Stimulated activated CD4-positive, alpha-beta T cell treated with anti-CD3 and anti-CD28 coated beads, TNF-alpha, amount 100 ng/mL, for 1 hour (primary cell): ENCODE measurements at places on chromosomes 3 and 15.

- DNase-seq = no peak
These were observed 41.1 kb downstream of the USP3 start for GRCh38 chr15:63545520-63545919.

- no peak for DNase-seq
These were observed 15.2 kb upstream of the ACTC1 start for GRCh38 chr15:34810443-34811129.

- DNase-seq = no peak
These were observed 75.5 kb downstream of the CCR1 start for GRCh38 chr3:46132565-46132964.

GRCh38 chr3:41933154-41933676 is 28.7 kb downstream of the ULK4 start:
- DNase-seq = no peak

DNA sequence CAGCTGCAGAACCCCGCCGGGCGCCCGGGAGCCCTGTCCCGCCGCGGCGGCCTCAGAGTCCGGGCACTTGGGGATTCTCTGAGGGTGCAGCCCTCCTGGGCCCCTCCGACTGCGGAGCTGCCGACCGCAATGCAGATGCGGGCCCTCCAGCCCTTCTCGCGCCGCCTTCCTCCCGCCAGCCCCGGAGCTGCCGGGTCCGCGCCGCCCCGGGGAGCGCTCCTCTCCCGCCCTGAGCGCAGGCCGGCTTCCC is 320 bp upstream of the ACAN start:
- no peak for DNase-seq

- no peak for DNase-seq
These were observed 234.2 kb upstream of the MCTP2 start for GRCh38 chr15:93997071-93997658.

GRCh38 chr3:111989061-111989678 is 9.6 kb upstream of the TAGLN3 start:
- DNase-seq = no peak

GRCh38 chr3:185711255-185711870 is 113.5 kb downstream of the IGF2BP2 start:
- no peak for DNase-seq

GRCh38 chr3:24540821-24541220 is 46.2 kb upstream of the THRB start:
- no peak for DNase-seq

DNA sequence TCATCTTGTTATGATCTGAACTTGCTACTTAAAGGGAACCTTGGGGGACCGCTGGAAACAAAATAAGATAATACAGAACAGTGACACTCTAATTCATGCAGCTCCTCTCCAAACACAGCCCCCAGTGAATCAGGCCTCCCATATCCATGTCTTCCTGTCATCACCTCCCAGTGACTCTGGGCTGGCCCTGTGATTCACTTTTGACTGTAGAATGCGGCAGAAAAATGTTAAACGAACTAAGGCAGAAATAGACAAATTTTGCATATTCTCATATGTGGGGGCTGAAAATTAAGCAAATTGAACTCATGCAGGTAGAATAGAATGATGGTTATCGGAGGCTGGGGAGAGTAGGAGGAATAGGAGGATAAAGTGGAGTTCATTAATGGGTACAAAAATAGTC is 20.2 kb upstream of the GADL1 start:
- DNase-seq = no peak

GRCh38 chr15:28098766-28099554 is at the start of gene OCA2:
TSS of gene OCA2 (minus strand) at chr15:28099315. CDS start at chr15:28081874, 17,441 bp downstream.
- peak; percentile 56 for DNase-seq

DNA sequence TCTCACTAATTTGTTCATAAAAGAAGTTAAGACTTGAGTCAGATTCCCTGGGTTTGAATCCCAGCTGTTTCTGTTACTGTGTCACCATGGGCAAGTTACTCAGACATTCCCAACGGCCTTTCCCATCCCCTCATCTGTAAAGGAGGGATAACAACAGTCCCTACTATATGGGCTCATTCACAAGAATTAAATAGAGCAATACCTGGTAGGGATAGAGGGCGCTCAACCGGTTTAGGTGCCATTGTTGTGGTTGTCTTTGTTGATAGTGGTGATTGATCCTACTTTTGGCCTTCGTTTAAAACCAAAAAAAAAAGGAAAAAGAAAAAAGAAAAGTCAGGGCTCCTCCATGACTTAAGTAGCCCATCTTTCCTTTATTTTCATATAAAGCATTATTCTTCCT is 563.1 kb downstream of the GRM7 start:
- no peak for DNase-seq

GRCh38 chr3:176942305-176942704 is 255.0 kb downstream of the TBL1XR1 start:
- no peak for DNase-seq

DNA sequence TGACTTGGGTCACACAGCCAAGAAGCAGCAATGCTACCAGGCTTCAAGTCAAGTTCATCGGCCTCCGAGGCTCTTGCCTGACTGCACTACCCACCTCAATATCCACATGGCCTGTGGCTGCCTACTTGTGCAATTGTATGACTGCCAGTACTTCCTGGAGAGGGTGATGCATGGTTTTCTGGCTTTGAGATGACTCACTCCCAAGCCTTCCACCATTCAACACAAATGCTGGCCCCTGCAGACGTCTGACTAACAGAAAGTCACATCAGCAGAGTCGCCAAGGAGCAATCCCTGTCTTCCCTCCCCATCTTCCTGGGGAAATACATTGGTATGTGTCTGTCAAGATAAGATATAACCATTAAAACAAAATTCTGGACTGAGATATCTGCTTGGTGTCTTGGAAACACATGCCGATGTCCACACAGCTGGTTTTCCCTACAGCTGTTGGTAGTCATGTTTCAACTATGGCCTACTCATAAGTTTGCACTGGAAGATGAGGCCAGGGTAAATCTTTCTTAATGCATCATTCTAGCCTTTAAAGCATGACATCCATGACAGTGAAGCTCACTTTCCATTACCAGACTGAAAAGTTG is 79.6 kb upstream of the SPATA12 start:
- DNase-seq = no peak

GRCh38 chr3:125000661-125001060 is 55.1 kb downstream of the HEG1 start:
- no peak for DNase-seq

GRCh38 chr15:92061511-92062195 is 208.1 kb downstream of the SLCO3A1 start:
- no peak for DNase-seq

DNA sequence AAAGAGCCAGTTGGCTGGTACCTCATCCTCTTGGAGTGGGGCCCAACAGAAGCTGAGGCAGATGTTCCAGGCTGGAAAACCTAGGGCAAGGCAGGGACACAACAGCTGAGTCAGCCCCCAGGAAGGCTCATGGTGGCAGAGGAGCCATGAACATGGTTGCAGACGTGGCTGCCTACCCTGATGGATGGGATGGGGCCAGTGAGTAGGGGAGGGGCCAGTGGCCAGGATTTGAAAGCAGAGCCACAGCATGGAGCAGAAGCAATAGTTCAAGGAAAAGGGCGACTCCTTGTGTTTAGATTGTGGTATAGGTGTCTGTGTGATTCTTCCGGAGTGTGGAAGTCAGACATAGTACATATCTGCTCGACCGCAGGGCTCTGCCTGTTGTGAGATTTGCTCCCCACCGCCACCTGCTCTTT is 24.2 kb downstream of the PXYLP1 start:
- no peak for DNase-seq

DNA sequence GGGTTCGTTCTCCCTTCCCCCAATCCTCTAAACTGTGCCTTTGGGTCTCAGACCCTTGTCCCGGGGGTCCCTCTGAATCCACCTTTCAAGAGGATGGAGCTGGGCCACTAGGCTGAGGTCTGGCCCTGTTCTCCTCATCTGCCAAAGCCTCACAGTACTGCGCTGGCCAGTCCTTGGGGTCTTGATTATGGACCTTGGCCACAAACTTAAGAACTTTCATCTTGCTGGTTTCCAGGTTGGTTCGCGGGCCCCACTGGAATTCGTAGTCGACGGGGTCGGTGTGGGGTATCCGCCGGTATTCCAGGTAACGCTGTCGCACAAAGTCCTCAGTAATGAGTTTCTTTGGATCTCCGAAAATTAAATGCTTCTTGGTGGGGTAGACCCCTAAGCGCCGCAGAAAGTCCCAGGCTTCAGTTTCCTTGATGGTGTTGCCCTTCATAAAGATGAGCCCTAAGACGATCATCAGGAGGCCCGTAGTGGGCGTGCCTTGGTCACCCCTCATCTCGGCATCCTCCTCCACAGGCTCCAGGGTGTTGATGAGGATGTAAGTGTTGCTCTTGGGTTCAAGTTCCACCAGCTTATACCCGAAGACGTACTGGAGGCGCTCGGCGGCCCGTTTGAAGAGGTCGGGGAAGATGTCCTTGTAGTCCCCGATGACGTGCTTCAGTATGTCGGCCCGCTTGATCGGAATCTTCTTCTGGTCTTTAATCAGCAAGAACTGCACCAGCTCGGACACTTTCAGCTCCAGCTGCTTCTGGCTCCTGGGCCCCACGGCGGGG is 727 bp downstream of the NSMCE3 start:
- peak; percentile 25 for DNase-seq

DNA sequence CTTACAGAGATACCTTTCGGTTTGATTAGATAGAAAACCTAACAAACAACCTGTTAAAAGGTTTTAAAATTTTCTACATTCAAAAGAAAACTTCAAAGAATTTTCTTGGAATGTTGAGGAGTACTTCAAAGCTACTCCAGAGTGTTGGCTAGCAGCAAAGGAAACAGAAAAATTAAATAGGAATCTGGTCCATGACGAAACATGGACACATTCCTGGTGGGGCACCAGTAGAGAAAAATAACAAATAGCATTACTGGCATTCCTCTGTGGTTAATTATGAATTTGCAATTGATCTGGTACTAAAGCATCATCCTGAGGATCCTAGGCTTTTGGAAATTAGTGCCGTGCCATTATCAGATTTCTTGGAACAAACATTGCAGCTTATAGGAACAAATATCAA is 59.5 kb upstream of the DPPA4 start:
- DNase-seq = no peak
